ENCODE measurements at places on chromosomes 2 and 18.

GRCh38 chr2:239711911-239712570 is 311.2 kb upstream of the HDAC4 start:
- no peak for DNase-seq

DNA sequence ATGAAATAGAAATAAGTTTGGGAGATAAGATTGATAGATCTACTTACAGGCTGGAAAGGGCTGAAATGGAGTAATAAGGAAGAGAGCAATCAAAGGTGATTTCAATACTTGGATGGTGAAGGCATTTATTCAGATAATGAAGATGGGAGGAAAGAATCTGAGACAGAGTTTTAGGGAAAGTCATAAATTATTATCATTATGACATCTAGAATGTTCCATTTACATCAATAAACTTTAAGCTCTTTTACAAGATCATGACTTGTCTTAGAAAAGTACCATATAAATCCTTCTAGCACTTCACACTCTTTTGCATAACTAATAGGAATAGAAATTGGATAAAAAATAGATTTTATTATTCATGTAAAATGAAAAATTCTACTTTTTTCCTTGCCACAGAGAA is 2.2 kb downstream of the SCN9A start:
- DNase-seq: no peak

DNA sequence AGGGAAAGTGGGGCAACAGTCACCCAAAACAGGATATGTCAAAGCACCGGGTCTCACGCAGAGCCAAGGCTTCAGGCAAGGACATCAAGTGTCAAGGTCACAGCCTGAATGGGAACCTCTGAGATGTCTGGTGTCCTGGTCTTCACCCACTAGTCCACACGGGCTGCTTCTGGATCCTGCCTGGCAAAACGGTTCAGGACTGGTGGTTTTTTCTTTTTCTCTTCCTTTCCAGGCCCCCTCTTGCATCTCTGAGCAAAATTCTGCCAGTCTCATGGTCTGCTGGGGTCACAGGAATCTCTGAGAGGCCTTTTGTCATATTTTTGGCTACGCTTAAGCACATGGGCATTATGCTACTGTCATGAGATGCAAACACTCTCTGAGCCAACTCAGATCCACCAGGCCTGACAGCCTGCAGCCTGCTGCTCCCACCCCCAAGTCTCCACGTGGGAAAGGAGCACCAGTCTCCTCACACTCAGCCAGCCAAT is 518.2 kb upstream of the ZEB2 start:
- no peak for DNase-seq

DNA sequence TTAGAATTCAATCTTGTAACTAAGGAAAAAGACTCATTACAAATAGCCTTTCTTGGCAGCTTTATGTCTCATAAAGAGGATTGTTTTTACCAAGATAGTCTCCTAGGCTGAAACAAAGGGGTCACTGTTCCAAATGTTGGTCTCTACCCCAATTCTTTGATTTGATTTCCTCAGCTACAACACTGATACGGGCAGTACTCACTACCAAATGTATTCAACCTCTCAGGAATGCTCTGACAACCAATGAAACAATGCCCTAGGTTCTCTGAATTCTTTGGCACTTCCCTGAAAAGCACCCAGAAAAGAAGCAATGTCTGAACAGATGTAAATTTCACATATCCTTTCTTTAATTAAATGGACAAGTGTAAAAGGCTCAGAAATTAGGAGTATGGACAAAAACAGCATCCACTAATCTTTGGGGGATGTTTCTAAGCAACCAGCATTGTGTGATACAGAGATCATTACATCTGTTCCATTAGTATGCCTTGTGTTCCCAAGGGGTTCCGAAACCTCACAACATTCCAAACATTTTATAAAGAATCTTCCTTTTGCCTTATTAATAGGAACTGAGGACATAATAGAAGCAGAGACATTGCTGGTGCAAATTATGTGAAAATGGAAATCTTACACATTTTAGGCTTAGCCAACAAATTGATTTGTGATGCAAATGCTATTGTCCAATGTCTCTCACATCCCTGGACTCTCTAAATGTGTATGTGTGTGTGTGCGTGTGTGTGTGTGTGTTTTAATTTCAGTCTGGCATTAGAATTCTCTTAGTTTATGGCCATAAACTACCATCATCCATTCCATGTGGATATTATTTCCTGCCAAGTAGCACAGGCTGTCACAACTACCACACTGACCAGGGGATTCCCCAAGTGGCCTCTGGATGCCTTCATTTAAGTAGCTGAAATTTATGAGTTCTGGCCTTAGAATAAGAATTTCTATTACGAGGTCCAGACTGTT is 276.0 kb downstream of the MTX2 start:
- no peak for DNase-seq

DNA sequence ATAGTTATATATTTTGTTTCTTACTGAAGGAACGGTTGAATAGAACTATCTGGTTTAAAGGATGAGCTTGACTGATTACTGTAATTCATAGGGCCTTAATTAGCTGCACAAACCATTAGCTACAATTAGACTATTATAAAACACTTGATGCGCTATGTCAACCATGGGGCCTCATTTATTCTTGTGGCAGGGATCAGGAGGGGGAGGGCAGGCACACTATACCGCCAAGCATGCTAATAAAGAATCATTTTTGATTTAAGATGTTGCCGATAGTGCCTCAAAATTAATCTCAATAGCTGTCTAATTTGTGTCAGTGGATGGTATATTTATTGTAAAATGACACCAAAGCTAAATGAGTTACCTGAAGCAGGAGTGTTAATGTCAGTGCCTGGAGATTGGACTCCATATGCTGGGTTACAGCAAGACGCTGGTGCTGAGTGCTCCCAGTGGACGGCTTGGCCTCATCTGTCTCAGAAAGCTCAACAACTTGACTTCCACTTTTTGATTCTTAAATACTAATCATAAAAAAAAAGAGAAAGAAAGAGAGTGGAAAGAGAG is 1007.0 kb upstream of the CELF4 start:
- DNase-seq: no peak

DNA sequence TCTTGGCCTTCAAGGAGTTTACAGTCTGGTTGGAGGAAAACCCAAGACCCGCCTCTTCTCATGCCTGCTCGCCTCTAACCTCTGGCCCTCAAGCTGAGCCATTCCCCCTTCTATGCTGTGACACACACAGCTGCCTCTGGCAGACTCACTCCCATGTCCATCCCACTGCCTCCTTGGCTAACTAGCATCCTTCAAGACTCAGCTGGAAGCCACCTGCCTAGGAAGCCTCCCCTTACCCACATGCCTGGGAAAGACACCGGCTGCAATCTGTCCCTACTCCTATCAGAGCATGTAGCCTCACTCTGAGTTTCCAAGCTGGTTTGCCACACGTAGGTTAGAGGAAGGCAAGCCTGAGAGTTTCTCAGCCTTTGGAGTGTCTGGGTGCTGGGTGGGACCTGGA is 6.9 kb upstream of the MGAT4A start:
- no peak for DNase-seq

GRCh38 chr2:7020059-7020458 is 102.8 kb downstream of the RNF144A start:
- DNase-seq: no peak

GRCh38 chr2:117785740-117786139 is 28.8 kb upstream of the DDX18 start:
- DNase-seq: no peak

DNA sequence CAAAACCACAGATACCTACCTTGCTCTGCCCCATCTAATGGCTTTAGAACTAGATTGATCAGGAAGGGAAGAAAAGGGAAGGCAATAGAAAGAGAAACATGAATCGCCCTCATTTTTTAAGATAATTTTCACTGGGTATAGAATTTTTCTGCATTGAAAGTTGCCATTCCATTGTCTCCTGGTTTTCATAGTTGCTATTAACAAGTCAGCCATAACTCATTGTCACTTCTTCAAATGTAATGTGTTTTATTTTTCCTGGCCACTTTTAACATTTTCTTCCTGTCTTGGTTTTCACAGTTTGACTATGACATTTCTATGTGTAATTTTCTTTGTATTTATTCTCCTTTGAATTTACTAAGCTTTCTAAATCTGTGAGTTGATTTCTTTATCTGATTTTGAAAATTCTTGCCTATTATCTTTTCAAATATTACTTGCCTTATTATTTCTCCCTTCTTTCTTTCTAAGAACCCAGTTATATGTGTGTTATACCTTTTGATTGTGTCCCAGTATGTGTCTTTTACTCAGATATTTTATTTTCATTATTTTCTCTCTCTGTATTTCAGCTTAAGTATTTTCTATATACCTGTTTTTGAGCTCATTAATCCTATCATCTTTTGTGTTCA is 85.5 kb upstream of the GLI2 start:
- no peak for DNase-seq

- no peak for DNase-seq
Observed at GRCh38 chr2:190530248-190530900, 4.1 kb downstream of the NEMP2 start.

DNA sequence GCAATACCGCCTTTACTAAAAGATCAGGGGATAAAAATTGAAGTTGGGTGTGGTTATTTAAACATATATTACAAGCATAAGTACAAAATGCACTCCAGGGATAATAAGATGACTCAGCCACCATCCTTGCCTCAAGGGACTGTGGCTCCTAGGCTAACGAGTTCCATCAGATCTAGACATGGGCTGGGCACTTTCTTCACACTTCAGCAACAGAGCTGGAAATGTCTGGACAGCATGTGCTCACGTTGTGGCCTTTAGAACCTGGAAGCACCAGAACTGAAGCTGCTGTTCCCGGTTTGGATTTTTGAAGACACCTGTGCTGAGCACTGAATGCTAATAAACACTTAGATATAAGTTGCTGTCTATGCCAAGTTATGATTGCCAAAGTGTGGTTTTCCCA is 384.2 kb upstream of the SALL3 start:
- DNase-seq: no peak

DNA sequence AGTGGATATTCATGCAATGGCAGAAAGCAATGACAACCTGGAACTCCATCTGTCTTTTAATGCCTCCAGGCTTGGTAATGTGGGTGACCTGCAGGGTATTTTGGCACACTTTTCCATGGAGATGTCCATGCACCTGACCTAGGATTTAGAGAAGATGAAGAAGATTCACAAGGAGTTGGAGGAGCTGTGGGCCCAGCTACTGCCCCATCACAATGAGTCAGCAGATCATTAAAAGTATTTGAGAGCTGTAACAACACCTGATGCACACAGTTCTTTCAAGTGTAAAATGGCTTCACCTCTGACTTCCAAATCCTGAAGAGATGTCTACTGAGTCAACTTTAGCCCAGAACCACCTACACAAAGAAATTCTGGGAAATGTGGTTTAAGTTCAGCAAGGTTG is 22.1 kb upstream of the OSR1 start:
- no peak for DNase-seq

DNA sequence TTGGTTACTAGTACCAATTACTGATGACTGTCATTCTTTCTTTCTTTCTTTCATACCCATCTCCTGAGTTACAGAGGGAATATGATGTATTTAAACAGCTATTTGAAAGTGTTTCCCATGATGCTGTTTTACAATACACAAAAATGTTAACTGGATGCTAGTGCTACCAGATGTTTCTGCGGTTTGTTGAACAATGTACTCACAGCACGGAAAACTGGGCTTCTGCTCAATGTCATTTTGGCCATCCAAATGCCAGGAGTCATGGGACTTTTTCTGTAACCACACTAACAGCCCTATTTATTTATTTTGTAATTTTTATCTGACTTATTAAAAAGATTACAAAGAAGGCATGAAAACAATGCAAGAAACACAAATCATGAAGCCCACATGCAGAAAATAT is 313.8 kb downstream of the RIT2 start:
- no peak for DNase-seq

All from bone marrow (tissue), 2 donors.